ENCODE measurements at places on chromosomes 7 and 10.

- no peak for DNase-seq
Measured at GRCh38 chr10:69760072-69760471, 41.6 kb upstream of the COL13A1 start.

- no peak for DNase-seq
Measured at GRCh38 chr10:70892631-70893030, 4.3 kb upstream of the PCBD1 start.

GRCh38 chr7:29573567-29573966, 9.9 kb downstream of the PRR15 start:
- DNase-seq: no peak

DNA sequence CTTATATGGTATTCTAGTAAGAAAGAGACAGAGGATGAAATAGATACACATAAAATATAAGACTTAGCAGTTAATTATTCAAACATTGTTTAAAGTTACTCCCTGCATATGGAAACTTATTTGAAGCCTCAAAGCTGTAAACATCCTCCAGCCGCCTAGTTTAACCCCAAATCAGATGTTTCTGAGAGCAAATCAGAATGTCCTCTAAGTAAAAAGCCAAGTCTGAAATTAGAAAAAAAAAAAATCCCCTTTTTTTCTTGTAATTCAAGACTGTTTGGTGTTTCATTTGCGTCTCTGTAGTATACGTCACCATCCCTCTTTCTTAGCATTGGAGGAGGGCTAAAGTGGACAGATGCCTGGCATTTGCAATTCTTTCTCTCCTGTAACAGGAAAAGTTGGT, 46.4 kb downstream of the TMEM26 start:
- no peak for DNase-seq

DNA sequence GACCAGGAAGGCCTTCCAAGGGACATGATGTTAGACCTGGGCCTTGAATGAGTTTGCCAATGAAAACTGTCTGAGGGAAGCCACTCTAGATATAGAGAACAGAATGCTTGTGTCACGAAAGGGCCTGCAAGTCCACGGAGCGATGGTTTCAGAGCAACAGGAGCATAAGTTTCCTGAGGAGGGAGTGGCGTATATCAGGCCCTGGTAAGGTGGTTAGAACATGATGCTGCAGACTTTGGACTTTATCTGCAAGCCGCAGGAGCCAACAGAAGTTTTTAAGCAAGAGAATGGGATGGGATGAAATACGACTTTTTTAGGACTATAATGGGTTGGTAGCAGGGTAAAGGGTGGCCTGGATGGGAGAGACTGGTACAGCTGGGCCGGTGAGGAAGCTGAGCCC, 136.0 kb downstream of the FGFR2 start:
- DNase-seq: no peak

DNA sequence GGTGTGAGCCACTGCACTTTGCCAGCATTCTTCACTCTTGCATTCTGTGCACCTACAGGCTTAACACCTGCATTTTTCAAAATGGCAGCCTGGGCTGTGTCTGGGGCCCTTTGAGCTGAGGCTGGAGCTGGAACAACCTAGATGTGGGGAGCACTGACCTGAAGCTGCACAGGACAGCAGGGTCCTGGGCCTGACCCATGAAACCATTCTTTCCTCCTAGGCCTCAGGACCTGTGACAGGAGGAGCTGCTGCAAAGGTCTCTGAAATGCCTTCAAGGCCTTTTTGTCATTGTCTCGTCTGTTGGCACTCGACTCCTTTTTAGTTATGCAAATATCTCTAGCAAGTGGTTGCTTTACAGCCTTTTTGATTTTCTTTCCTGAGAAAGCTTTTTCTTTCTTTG, 82.3 kb downstream of the INPP5A start:
- no peak for DNase-seq

DNA sequence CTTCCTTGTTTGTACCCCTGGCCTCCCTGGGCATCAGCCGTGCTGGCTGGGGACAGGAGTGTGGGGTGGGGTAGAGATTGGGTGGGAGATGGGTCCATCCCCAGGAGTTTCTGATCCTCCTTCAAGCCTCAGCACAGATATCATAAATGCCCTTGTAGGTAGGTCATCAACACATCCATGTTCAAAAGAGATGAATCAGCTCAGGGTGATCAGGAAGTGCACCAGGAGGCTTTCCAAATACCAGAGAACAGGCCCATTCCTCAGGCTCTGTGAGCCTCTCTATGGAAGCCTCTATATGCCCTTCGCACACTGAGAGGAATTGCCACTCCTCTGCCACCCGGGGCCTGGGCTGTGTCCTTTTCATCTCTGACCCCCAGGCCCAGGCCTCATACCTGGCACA, 31.9 kb upstream of the ADCYAP1R1 start:
- no peak for DNase-seq

DNA sequence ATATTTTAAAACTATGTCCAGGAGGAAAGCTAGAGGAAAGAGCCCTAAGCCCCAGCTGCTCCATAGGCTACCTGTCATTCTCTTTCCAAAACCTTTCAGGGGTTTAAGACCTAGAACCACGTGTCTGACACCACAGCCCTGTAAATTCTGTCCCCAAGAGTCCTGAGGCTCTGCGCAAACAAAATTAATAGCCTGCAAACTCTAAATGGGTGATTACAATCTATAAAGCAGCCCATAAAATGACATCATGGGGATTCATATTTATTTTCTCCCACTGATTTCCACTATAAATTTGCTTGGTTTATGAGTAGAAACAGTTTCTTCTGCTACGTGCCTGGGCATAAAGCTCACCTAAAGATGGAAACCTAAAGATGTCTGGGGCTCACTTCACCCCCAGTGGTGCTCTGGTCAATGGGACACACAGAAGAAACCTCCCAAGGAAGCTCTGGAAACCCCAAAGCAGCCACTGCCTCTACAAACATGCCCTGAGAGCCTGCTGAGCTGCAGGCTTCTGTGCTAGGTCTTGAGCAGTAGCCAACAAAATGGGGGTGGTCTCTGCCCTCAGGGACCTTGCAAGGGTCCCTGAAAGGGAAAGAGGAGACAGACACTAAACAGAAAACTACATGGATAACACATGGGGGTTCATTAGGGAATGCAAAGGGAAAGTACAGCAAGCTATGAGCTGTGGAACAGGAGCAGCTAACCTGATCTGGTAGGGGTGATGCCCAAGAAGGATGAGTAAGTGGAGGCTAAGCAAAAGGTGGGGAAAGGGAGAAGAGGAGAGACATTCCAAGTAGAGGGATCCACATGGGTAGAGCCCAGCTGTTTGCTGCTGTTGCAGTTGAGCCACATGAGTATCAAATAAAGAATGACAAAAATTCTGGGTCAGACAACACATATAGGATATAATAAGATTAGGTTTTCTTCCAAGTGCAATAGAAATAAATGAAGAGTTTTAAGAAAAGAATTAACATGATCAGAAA, 331.7 kb downstream of the KCNMA1 start:
- no peak for DNase-seq

- DNase-seq: no peak
Measured at GRCh38 chr10:99676426-99676825, 17.1 kb downstream of the ENTPD7 start.

- DNase-seq: no peak
Measured at GRCh38 chr10:113221756-113222168, 271.7 kb downstream of the TCF7L2 start.

- no peak for DNase-seq
Measured at GRCh38 chr7:24304494-24305095, 20.6 kb downstream of the NPY start.

DNA sequence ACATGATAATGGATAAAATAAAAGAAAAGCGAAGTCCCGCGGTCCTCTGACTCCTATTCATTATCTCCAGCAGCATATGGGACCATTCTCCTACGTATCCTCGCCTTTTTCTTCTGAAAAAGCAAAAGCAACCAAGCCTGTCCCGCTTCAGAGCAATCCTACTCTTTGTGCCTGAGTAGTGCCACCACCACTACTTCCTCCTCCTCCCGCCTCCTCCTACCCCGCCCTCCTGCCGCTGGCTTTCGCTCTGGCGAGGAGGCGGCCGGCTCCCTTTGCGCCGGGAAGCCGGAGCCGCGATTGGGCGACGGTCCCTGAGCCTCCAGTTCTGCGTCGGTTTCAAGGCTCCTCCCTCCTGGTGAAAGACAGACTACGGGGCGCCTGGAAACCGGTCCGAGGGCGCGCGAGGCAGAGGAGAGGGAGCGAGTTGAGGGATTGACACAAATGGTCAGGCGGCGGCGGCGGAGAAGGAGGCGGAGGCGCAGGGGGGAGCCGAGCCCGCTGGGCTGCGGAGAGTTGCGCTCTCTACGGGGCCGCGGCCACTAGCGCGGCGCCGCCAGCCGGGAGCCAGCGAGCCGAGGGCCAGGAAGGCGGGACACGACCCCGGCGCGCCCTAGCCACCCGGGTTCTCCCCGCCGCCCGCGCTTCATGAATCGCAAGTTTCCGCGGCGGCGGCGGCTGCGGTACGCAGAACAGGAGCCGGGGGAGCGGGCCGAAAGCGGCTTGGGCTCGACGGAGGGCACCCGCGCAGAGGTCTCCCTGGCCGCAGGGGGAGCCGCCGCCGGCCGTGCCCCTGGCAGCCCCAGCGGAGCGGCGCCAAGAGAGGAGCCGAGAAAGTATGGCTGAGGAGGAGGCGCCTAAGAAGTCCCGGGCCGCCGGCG, at the start of gene FZD1:
TSS of gene FZD1 (plus strand) at position 388 of the 878 bp plus-strand sequence. CDS start at position 836, 448 bp downstream.
- peak; percentile 47 for DNase-seq

DNA sequence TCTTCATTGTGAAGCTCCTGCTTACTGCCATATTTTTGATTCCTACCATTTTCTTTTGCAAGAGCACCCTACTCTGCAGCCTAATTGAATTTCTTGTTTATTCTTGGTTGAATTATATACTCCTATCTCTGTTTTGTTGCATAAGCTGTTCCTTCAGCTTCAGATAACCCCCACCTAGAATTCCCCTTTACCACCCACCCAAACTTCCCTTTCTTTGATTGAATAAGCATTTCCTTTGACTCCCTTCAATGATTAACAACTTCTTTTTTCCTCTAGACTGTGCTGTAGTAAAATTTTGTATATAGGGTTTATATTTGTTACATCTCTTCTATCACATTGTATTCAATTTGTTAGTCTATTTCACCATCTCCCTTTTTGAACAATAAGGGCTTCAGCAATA, 168.1 kb downstream of the GPR37 start:
- no peak for DNase-seq

GRCh38 chr10:104659809-104660208, 18.7 kb downstream of the SORCS3 start:
- no peak for DNase-seq

DNA sequence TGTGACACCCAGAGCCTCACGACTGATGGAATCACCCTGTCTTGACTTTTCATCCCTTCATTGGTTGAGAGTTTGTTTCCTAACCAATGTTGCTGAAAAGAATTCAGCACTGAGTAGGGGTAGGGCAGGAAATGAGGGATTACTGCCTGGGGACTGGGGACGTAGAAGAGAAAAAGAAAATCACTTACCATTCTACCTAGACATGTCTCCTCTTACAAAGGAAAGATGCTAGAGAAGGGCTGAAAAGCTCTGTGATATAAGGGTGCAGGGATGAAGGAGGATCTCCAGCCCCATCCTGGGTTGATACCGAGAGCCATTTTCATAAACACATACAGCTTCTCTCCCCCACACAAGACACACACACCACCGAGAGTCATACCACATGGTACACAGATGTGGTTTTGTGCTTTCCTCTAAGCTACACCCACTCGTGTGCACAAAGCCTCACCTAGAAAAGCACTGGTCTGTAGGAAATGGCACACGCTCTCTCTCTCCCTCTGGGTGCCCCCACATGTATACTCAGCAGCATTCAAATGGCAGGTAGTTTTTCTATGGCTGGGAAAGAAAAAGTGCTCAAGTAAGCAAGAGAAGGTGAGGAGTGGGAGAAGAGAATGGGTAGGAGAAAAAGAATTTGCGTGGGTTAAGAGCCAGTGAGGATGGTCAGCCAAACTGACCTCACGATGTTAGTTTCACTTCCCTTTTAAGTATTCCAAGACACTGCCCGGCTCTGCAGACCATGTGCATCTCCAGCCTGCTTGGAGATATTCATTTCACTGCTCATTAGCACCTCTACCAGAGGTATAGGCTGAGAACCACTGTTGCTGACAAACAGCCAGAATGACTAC, 85.8 kb downstream of the CALD1 start:
- peak; percentile 23 for DNase-seq

DNA sequence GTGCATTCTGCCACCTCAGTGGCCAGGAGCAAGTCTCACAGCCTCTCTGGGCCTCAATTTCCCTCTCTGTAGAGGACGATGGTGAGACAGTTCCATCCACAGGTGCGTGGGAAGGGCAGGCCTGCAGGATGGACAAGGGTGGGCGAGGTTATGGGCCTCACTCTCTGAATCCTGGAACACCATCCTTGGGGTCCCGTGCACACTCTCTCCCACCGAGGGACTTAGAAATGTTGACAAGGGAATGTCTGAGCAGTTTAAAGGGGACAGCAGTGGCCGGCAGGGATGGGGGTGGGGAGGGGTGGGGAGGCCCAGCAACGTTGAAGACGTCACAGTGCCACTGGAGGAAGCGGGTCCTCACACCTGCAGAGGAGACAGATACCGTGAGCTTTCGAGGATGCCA, 111.5 kb downstream of the FOXL3 start:
- DNase-seq: no peak

- DNase-seq: no peak
Measured at GRCh38 chr10:71776481-71776925, 3.2 kb upstream of the VSIR start.

DNA sequence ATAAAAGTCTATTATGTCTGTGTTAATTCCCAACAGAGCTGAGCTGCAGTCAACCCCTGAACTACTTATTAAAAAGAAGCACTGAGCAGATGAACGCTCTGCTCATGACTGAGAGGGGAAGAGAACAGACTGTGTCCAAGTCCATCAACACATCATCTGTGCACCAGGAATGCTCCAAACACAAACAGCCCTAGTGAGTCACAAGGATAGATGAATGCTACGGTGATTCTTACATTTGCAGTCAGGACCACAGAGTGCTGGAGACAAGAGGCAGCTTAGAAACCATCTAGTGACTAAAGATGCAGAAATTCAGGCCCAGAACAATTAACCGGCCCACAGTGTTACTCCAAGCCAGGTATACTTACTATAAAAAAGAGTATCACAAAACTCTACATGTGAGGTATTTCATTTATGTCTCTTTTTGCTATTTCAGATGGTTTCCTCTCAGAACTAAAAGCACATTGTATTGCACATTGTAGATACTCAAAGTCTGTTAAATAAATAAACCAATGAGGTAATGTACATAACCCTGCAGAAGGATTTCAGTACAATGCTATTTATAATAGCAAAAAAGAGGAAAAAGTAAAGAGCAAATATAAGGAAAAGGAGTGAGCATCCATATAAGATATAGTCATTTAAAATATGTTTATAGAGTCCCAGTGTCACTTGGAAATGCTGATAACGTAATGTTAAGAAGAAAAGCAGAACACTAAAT, 159.2 kb downstream of the KCNMA1 start:
- no peak for DNase-seq

DNA sequence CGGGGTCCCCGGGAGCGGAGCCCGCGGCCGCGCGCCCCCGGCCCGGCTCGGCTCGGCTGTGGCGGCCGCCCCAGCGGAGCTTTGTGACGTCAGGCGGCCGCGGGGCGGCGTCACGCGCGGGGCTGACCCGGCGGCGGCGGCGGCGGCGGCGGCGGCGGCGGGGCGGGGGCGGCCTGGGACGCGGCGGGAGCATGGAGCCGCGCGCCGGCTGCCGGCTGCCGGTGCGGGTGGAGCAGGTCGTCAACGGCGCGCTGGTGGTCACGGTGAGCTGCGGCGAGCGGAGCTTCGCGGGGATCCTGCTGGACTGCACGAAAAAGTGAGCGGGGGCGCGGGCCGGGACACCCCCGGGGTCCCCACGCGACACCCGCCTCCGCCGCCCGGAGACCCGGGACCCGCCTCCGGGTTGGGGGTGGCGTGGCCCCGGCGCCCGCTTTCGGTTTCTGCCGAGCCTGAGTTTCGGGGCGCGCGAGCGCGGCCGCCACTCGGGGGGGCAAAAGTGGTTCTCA, at the start of gene PWWP2B:
TSS of gene PWWP2B (plus strand) at position 165 of the 506 bp plus-strand sequence. CDS start at position 192, 27 bp downstream.
- peak; percentile 73 for DNase-seq

GRCh38 chr10:97081621-97082235, 104.0 kb downstream of the SLIT1 start:
- DNase-seq: peak; percentile 42
